ENCODE measurements at places on chromosomes 13 and 19. TPM values are rescaled to one million over a fixed set of nuclear protein-coding genes. Genes with fewer than 3 reads are reported as not detected.

Gene CALR3
- total RNA-seq, result not detected

GRCh38 chr13:38990693-38991092 lies at the start of gene STOML3:
STOML3 (minus strand) TSS chr13:38990831; CDS start chr13:38990721, 110 bp downstream.
- no peak for DNase-seq

DNA sequence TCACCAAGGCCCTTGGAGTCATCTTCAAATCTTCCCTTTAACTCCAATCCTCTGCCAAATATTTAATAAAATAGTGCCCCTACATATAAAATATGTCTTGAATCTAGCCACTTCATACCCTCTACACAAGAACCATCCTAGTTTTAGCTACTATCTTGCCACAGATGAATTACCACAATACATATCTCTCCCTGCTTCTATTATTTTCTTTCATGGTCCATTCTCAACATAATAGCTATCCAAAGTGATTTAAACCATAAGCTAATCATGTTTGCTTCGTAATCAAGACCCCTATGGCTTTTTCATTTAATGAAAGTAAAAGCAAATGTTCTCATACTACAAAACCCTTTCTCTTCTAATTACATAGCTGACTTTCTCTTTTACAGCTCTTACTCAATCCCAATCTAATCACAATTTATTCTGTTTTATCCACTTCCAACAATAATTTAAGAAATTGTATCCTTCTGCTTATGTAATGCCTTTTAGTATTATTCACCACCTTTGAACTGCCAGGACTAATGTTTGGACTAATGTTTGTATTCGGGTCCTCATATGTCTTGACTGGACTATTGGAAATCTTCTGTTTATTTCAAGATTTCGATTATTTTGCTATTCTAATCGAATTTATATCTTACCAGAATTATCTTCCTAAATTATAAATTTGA lies 412.0 kb downstream of the SLITRK1 start:
- no peak for DNase-seq

- DNase-seq, result no peak
Observed at GRCh38 chr13:111038887-111039286, 76.2 kb upstream of the ARHGEF7 start.

DNA sequence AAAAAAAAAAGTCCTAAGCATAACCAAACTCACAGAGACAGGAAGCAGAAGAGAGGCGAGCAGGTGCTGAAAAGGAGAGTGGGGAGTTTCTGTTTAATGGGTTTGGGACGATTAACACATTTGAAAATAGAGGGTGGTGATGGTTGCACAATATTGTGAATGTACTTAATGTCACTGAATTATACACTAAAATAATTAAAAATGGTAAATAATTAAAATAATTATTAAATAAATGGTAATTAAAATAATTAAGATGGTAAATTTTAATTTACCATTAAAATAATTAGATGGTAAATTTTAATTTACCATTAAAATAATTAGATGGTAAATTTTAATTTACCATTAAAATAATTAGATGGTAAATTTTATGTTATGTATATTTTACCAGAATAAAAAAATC lies 74.8 kb upstream of the XPO4 start:
- no peak for DNase-seq

GRCh38 chr13:79457390-79457789 lies 23.6 kb upstream of the NDFIP2 start:
- no peak for DNase-seq

- DNase-seq, result no peak
Observed at GRCh38 chr13:114002009-114002544, 28.2 kb upstream of the C13orf46 start.

Gene TNNI3
- total RNA-seq, result 3.3 TPM

DNA sequence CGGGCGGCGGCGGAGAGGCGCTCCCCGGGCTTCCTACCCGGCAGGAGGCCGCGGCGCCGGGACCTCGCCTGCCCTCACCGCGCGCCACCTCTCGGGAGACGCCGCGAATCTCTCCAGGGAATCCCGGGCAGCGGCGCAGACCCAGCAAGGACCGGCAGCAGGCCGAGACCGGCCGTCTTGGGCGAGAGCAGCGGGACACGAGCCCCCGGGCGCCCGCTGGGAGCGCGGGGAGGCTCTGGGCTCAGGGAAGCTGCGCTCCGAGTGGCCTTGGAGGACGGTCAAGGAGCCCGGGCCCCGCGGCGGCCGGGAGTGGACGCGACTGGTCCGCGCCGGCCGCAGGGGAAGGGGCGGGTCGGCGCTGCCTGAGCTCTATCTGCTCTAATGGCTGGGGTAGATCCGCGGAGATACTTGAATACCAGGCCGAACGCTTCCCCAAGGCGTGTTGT lies 14.7 kb downstream of the CDX2 start:
- DNase-seq, result peak; percentile 56

- no peak for DNase-seq
Observed at GRCh38 chr13:62014299-62014698, 598.6 kb upstream of the PCDH20 start.

Gene CLDND2
- total RNA-seq, result not detected

GRCh38 chr13:29917650-29918049 lies 67.2 kb upstream of the UBL3 start:
- DNase-seq, result no peak

Gene OR7C2
- total RNA-seq, result not detected

DNA sequence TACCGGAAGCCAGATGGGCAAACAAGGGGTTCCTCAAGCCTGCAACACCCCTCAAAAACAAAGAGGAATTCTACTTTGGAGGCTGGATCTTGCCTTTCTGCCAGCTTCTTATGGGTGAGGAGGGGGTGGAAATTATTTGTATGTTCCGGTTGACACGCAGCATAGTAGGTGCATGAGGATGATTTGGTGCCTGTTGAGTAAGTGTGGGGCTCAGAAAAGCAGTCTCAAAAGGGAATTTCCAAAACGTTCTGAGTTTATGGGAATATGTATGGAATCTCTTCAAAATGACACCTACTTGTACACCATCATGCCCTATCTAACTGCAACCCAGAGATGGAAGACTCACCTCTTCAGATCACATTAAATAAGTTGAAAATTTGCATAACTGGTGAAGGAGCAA lies 3.0 kb upstream of the TECR start:
- no peak for DNase-seq

Gene PEX11G
- 2.6 TPM for total RNA-seq

Gene APOC4
- total RNA-seq, result not detected

Measured in glutamatergic neuron (in vitro differentiated cells).